GM04503 (cell line): ENCODE measurements at places on chromosomes 1 and 21.
A peak's percentile ranks its signal among the peaks of the same experiment; 100 is the strongest.

DNA sequence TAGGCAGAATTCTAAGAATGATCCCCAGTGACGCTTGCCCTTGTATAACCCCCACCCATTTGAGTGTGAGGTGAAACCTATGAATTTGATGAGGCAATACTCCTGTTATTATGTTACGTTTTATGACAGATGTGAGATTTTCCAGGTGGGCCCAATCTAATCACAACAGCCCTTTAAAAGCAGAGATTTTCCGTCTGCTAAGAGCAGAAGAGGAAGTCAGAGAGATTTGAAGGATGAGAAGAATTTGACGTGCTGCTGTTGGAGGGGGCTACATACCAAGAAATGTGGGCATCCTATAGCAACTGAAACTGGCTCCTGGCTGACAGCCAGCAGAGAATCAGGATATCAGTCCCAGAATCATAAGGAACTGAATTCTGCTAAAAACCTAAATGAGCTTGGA, 2.4 kb upstream of the SLC19A2 start:
- no peak for DNase-seq

DNA sequence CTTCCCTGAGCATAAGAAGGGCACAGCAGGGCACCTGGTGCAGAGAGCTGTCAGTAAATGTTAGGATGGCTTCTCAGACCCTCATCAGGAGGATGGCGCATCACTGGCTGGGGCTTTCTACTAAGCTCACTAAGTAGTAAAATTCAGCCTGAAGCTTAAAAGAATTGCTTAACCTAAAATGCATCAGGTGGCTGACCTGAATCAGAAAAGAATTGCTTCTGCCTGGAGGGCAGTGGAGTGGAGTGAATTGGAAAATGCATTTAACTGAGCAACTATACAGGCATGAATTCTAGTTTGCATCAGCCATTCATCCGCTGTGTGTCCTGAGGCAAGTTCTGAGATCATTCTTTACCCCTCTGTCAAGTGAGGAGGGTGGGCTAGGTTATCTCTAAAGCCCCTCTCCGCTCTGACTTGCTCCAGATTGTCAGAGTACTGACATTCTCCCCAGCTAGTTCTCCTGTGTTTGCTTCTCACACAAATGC, 142.0 kb upstream of the CD34 start:
- no peak for DNase-seq

GRCh38 chr1:237791592-237791991, 99.1 kb downstream of the ZP4 start:
- DNase-seq: no peak

- no peak for DNase-seq
These were observed 161.7 kb downstream of the FASLG start for GRCh38 chr1:172820475-172821158.

GRCh38 chr1:183417772-183418491, at the start of gene NMNAT2:
Gene NMNAT2 (minus strand): TSS chr1:183418380. CDS start chr1:183418267, 113 bp downstream.
- DNase-seq: no peak

DNA sequence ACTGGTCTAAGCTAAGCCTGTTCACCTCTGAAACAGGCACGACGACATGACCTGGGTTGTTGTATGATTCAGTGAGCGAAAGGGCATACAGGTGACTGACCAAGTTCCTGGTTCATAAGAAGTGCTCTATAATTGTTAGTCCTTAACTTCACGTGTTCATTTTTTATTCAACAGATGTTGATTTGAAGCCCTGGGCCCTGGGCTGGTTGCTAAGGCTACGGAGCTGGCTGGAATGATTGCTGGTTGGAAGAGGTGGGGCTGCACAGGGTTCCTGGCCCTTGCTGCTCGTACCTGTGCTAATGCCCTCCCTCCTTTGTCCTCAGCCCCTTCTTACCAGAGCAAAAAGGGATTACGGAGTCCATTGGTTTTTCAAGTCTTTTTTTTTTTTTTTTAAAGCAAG, 111.3 kb upstream of the CSF3R start:
- no peak for DNase-seq

DNA sequence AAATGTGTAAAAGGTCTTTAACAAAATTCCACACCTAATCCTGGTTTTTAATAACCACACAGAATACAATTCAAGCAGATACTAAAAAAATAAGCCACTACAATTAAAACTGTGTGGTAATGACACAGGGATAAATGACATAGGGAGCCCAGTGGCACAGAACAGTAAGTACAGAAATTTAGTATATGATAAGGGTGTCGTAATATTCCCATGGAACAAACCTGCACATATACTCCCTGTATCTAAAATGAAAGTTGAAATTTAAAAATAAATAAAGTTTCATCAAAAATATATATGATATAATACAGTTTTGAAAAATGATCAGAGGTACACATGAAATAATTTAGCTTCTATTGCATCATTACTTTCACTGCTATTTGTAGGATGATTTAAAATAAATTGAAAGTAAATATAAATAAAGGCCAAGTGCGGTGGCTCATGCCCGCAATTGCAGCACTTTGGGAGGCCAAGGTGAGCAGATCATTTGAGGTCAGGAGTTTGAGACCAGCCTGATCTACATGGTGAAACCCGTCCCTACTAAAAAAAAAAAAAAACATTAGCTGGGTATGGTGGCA, 56.5 kb downstream of the COLGALT2 start:
- no peak for DNase-seq

GRCh38 chr1:31326461-31326860, 29.6 kb downstream of the ZCCHC17 start:
- no peak for DNase-seq

GRCh38 chr21:42829417-42829816, 49.9 kb downstream of the WDR4 start:
- no peak for DNase-seq

DNA sequence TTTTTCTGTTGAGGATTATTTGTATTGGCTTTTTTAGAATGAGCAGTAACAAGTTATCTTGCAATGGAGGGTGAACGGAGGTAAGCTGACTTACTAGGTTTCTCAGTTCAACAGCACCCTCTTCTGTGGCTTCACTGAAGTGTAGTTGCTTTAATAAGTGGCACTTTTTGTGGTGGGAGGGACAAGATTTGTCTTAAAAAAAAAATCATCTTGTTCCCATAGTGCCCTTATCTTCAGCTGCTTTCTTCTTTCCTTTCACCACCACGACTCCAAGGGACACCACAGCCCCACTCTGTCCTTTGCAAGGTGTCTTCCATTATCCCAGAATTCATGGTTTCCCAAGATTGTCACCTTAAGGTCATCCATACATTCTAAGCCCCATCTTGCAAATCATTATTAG, 92.9 kb downstream of the PIGK start:
- DNase-seq: peak; percentile 31

DNA sequence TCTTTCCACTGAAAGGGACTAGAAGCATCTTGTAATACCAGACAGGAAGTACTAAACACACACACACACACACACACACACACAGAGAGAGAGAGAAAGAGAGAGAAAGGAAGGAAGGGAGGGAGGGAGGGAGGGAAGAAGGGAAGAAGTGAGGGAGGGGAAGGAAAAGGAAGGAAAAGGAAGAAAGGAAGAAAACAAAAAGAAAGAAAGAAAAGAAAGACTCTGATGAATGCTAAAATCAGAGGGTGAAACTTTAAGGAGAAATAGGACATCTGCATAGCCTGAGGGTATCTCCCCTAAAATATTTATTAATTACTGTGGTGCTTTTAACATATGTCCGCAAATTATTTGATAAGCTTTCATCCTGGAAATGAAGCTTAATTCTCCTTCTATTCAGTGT, 10.6 kb downstream of the TRIT1 start:
- DNase-seq: no peak
